EH (cell line): ENCODE measurements at places on chromosomes 12 and 14.

DNA sequence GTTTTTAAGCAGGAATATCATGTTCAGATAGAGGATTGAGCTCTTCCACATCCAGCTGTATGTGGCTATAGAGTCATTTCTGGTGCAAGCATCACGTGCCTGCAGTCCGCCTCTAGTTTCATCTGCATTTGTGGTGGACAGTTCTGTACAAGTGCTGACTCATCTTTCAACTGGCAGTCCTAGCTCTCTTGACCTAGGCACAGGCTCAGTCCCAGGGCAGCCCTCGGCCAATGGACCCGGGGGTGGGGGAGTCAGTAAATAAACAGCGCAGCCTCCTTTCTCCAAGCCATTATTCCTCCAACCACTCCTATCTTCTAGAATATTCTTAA is 41.8 kb upstream of the FRMD6 start:
- DNase-seq = peak; percentile 78

DNA sequence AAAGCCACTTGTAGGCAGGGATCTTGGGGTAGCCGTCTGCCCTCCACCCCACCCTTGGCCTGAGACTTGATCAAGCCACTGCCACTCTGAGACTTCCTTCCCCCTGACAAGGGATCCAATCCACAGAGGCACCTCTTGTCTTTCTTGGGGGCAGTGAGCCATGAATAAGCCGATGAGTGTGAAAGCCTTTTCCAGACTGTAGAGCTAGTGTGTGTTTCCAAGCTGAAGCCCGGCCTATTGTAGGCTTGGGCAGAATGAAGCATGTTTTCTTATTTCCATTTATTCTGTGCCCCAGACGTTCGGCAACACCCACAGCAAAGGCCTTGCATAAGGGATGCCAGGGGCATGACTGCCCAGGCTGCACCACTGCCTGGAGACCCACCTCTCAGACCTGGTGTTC is 991.6 kb downstream of the BCL11B start:
- DNase-seq = no peak

DNA sequence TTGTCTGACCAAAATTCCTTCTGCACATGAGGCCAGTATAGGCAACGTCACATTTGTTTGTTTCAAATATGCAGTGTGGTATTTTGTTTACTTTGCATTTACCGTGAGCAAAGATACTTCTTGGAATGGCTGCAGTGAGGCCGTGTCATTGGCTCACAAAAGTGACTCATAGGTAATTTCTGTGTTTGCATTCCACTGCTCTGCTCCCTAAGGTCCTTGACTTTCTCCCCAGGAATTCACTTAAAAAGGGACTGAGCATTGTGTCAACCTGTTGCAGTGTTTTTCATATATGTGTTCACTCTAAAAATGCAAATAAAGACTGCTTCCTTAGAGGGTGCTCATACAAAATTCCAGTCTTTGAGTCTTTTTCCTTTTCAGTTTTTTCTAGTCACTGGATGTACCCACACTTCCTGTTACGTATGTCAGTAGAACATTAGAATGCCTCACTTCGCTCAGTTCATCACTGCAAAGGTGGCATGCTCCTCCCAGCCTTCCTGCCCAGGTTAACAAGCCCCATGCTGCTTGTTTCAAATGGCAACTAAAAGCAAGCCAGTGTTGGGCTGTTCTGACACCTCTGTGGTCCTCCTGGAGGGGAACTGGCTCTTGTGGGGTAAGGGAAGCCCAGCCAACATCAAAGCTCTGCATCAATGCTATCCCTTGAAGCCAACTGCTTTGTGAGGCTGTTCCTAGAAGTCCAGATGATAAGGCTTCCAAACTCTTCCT is 9.1 kb downstream of the C12orf76 start:
- DNase-seq = peak; percentile 98

DNA sequence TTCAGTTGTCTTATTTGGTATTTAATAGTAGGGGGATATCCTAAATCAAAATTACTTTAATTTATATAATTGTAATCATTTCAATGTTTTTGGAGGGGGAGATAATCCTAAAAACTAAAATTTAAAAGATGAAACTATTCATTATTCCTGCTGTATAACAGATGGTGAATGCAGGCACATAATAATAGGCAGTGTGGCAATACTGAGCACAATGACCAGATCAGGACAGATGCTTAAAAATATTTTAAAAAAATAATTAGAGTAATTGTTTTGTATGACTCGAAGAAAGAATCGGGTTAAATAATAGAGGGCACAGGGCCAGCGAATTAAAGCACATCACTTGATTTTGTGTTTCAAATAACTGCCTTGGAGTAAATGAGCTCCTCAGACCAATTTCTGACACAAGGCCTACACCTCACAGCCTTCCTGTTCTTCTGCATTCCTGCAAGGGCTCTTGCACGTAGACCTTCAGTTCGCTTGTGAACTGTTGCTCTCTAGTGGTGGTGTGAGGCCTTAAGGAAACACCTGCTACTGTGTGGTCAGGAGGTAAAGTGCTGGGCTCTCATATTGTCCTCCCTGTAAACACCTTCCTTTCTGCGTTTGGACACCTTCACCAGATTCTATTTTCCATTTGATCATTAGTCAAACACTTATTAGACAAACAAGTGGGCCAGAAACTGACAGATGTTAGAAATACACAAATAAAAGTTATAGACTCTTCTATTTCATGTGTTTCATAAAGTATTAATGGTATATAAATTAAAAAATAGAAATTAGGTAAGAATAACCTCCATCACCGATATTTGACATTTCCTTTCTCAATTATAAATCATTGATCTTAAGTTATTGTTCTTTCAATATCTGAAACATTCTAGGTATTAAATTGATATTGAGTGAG is 29.3 kb upstream of the KLRF1 start:
- peak; percentile 7 for DNase-seq

DNA sequence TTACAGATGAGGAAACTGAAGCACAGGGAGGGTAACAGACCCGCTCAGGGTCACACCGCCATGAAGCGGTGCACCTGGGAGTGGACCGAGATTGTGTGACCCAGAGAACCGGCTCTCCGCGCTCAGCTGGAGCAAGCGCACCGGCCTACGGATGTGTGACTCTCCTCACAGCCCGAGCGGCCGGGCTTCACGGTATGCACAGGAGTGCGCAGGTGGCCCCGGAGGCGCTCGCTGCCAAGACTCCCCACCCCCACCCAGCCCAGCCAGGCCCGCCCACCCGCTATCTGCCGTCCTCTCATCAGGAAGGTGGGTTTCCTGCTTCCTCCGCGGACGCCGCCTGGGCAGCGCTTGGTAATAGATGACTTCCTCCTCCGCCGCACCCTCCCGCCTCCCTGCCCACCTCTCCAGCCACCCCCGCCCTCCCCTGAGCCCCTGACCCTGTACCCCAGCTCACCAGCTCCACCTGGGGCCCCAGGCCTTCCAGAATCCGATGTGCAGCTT is 110.7 kb downstream of the NCOR2 start:
- DNase-seq = no peak

GRCh38 chr14:73789989-73790581 is 61.5 kb upstream of the PTGR2 start:
- DNase-seq = peak; percentile 98

DNA sequence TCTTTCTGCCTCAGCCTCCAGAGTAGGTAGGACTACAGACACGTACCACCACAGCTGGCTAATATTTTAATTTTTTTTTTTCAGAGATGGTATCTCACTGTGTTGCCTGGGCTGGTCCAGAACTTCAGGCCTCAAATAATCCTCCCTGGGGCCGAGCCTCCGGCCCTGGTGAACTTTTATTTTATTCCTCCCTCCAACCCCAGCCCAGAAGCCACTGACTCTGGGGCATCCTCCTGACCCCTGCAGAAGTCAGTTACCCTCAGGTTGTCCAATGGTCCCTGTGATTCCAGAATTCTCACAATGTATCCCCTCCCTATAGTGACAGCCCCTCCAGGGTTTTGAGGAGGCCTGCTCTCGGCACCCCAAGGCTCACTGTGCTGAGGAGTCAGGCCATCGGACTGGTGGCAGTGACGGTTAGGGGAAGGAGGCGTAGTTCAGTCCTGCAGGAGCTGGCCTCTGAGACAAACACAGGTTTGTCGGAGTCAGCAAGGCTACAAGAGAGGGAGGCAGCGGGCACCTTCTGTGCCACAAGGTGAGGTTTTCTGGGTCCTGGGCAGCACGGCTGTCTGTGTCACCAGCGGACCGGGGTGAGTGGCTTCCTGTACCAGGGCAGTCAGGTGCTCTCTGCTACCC is 19.4 kb upstream of the FIGNL2 start:
- DNase-seq = no peak

GRCh38 chr12:110180591-110181005 is 56.4 kb downstream of the IFT81 start:
- peak; percentile 92 for DNase-seq

DNA sequence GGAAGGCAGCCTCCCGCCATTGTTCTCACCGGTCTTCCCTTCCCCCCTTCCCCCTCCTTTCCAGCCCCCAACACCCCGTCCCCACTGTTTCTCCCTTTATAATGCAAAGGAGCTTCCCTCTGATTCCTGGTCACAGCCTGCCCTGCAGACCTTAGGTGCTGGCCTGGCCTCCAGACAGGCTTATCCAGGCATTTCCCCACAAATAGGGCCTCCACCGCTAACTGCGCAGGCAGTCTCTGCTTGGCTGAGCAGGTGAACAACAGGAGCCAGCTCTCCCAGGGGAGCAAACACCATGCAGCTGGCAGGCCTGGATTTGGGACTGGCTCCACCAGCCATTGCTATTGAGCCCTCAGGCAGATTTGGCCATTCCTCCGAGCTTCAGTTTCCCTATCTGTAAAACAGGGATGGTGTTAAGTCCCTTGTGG is 46.0 kb downstream of the SMIM41 start:
- DNase-seq = no peak

GRCh38 chr14:63793376-63793775 is 59.4 kb upstream of the SYNE2 start:
- no peak for DNase-seq

GRCh38 chr14:24605435-24606190 is 3.9 kb downstream of the GZMH start:
- peak; percentile 14 for DNase-seq

DNA sequence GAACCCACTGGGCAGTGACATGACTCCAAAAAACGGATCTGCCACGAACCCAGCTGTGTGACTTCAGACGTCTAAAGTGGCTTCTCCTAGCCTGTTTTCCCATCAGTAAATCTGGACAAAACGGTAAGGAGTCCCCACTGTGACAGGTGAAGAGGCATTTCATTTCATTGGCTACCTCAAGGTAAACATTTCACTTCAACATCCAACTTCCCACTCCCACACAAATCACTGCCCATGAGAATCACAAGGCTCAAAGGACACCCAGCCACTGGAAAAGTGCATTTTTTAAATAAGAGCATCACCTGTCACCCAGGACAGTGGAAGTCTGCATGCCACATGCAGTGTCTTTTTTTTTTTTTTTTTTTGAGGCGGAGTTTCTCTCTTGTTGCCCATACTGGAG is 27.9 kb downstream of the HSP90AA1 start:
- DNase-seq = no peak

GRCh38 chr12:902581-902980 is 46.9 kb downstream of the RAD52 start:
- DNase-seq = no peak

DNA sequence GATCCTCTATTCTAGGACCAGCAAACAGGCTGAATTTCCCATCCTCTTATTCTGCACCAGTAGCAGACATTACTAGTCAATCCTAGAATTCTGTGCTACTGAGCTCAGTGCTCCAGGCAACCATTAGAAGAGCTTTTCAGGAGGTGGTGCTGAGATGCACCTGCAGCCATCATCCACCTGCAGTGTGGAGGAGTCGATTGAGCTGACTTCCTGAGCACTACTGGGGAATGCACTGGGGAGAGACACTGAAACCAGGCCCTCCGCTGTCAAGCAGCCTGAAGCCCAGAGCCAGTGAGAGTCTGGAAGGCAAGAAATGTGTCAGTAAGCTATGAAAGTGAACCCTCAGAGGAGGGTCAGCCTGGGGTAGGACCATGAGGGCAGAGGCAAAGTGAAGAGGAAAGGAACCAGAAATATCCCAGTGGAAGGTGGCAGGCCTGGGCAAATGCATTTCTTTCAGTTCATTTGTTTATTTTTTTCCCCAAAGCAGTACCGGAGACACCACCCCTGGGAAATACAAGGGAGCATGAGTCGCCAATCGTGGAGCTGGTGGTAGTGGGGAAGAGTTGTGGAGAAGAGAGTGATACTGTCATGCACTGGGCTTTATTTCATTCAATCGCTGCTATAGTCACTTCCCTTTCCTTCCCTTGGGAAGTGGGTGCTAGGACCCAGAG is 23.0 kb upstream of the SERPINA4 start:
- DNase-seq = no peak

GRCh38 chr12:52224151-52224550 is 8.9 kb upstream of the KRT7 start:
- DNase-seq = peak; percentile 66

- DNase-seq = peak; percentile 15
Observed at GRCh38 chr12:26135010-26135420, 10.2 kb upstream of the BHLHE41 start.

GRCh38 chr12:24352363-24352762 is 402.9 kb upstream of the SOX5 start:
- no peak for DNase-seq

DNA sequence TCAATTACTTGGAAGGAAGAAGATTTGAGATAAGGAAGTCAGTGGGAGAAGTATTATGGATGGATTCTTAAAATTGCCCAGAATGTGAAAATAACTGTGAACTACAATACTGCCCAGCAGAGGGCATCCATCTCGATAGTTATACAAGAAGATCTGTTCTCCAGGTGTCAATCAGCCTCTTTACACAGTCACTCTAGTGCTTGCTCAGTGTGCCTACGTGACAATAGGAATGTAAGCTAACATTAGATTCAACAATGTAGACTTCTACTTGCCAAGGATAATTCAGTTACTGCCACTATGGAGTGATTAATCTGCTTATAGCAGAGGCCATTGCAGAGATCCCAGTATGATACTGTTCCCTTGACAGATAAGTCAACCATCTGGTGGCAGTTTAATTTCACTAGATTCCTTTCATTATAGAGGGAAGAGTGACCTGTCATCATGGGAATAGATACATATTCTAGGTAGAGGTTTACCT is 10.6 kb upstream of the MAP4K5 start:
- DNase-seq = peak; percentile 61

DNA sequence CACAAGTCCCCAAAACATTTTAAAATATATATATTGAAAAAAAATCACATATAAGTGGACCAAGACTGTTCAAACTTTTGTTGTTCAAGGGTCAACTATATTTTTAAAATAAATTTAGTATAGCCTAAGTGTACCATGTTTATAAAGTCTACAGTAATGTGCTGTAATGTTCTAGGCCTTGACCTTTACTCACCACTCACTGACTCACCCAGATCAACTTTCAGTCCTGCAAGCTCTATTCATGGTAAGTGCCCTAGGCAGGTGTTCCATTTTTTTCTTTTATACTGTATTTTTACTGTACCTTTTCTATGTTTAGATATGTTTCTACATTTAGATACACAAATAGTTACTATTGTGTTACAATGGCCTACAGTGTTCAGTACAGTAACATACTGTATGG is 23.4 kb upstream of the TMTC1 start:
- no peak for DNase-seq

GRCh38 chr12:121086781-121087295 is 45.8 kb upstream of the P2RX7 start:
- DNase-seq = no peak
